NCI-H1417 (cell line): ENCODE measurements at places on chromosomes 5 and 9.
A peak's percentile ranks its signal among the peaks of the same experiment; 100 is the strongest.

- DNase-seq = no peak
Measured at GRCh38 chr9:117480253-117480652, 65.4 kb upstream of the ASTN2 start.

- DNase-seq = no peak
Measured at GRCh38 chr9:31519011-31519410, 865.4 kb upstream of the ACO1 start.

DNA sequence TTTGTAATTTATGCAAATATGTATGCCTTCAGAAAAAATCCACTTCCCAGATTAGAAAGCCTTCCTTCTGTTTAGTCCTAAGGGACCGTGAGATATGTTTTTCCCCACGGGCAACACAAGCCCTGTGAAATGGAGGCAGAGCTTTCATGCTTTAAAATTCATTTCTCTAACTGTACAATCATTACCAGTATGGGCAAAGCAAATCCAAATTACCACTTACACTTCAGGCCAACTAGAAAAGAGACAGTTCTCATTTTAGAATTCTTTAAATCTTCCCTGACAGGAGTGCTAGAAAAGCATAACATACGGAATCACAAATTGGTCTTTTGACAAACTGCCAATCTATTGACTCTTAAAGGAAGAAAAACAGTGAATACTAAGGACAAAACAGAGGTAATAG is 20.5 kb upstream of the TNPO1 start:
- DNase-seq = no peak

DNA sequence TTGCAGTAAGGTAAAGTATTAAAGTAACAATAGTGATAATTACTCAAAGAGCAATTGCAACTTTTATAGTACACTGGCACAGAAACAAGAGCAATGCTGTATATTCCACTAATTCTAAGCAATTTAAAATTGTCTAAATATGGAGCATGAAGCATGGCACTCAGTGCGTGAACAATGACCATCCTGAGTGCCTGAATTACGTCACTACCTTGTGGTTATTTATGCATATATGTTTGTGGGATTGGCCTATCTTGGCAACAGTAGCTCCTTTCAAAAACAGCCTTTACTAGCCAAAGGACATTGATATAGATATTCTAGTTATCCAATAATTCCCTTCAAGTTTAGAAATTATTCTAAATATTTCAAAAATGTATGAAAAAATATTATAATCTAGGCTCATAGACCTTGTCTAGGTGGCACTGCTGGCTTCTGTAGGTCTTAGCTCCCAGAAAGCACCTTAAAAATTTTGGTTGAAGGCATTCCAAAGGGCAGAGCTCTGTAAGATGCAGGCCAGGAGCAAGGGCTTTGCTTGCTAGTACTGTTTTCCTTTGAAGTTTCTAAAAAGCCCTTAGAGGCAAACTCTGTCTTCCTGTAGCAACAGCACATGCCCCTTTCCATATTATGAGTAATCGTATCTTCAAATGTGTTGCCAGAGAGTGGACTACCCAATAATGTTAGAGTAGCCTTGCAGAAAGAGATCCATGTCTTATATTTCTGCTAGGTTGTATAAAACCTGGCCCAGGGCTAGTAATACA is 719.3 kb downstream of the NR2F1-AS1 start:
- DNase-seq = no peak

DNA sequence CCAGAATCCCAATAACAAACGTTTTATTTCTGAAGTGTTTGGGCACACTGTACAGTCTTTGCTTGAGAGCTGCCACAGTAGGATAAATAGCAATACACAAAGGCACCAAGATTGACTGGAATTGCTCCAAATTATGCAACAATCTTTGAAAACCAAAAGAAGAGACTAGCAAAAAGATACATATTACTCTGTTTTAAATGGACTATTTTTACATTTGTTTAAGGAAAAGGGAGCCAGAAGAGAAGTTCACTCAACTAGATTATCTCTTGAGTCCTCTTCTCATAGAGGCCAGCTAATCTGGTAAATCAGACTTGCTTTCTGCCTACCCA is 385.0 kb upstream of the SLC30A5 start:
- DNase-seq = no peak

GRCh38 chr5:151285683-151286082 is 17.9 kb downstream of the SLC36A3 start:
- no peak for DNase-seq

- DNase-seq = no peak
Measured at GRCh38 chr5:133376986-133377385, 235.4 kb downstream of the FSTL4 start.

GRCh38 chr5:45355189-45355992 is 340.8 kb downstream of the HCN1 start:
- no peak for DNase-seq

DNA sequence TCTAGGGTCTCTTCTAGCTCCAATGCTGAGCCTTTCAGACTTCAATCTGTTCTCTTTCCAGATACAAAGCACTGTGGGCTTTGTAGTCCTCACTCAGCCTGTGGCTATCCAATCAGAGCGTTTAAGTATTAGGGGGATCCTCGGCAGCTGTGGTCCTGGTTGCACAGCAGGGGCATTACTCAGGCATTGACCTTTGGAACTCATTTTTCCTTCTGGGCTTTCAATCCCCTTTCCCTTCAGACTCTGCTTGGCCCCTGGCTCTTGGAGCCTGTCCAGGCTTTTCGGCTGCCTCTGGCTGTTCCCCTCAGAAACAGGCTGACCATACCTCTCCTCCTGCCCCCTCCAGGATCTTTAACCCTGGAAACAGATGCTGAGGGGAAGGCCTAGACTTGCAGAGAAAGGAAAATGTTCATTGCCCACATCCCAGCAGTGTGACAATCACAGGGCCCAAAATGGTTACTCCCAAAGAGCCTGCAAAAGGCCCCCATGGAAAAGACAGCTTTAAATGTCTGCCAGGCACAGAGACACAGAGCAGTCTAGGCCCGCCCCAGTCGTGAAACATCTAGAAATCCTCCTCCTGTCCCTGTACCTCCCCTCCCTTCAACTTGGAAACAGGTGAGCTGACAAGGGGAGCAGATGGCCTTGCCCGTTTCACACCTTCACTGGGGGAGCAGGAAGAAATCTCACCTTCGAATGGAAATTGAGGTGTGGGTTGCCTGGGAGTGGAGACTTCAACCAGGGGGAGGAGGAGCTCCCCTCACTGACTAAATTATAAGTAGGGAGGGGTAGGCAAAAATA is 13.7 kb downstream of the C1QTNF2 start:
- DNase-seq = no peak

DNA sequence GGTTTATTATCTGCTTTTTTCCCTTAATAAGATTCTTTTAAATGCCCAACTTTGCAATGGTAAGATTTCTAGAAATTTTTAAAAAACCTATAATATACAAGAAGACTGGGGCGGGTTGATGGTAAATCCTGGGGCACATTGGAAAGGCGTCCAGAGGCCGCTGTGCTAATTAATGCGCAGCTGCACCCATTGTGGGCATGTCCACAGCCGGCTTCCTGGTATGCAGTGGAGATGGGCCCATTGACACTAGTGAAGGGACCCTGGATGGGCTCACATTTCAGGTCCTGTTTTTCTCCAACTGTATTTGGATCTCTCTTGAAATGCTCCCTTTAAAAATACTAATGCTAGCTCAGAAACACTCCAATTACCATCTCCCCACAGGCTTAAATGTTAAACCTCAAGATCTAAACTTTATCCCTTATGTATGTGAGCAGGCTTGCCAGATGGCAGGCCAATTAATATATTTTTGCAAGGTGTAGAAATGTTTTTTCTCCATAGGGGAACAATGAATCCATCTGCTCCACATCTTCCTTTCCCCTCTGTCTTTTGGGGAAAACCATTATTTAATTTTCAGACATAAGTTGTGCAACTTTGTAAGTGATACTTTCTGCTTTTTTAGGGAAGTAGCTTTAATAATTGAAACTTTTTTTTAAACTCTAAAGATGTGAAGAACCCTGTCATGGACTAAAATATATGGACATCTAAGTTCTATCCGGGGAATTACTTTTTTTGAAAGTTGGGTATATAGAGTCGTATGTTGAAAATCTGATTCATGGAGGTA is 177.3 kb downstream of the CD180 start:
- DNase-seq = no peak

GRCh38 chr5:174314261-174314660 is 268.8 kb downstream of the NSG2 start:
- DNase-seq = no peak

DNA sequence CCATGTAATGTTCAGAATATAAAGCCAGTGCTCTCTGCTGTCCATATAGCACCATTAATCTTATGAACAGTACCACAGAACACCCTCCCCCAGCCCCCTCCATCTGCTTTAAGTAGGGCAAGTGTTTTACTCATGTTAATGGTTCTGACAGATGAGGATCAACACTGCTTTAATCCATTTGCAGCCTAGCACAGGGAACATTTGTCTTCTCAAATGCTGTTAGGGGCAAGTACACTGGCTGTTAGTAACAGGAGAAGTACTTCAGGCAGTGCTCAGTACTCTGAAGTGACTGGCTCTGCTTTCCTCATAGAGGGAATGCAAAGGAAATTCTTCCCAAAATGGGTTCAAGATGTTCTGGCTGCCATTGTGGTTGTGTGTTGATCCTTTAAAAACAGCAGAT is 202.6 kb downstream of the DCP2 start:
- no peak for DNase-seq

DNA sequence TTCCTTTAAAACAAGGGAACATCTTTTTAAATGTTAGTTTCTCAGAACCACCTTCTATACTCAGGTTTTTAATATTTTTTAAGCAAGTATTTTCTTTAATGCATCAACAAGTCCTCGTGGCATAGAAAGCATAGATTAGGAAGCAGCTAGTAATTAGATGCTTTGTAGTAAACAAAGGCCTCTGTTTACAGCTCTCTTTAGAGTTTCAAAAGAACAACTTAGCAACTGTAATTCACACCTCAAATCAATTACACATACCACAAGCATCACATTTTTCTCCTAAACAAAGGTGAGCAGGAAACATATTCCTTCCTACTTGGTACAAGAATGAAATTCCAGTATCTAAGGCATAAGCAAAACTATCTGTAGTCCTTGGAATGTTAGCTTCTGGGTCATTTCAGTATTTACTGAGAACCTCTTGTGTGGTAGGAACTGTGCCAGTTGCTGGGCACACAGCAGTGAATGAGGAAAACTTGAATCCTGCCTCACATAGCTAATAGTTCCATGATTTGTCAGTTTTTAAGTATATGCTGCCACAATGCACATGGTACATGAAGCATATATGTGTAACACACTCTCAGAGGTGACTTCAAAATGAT is 249.1 kb downstream of the CEMIP2 start:
- peak; percentile 18 for DNase-seq

- peak; percentile 50 for DNase-seq
Measured at GRCh38 chr5:493119-493701, 31.0 kb downstream of the SLC9A3 start.

DNA sequence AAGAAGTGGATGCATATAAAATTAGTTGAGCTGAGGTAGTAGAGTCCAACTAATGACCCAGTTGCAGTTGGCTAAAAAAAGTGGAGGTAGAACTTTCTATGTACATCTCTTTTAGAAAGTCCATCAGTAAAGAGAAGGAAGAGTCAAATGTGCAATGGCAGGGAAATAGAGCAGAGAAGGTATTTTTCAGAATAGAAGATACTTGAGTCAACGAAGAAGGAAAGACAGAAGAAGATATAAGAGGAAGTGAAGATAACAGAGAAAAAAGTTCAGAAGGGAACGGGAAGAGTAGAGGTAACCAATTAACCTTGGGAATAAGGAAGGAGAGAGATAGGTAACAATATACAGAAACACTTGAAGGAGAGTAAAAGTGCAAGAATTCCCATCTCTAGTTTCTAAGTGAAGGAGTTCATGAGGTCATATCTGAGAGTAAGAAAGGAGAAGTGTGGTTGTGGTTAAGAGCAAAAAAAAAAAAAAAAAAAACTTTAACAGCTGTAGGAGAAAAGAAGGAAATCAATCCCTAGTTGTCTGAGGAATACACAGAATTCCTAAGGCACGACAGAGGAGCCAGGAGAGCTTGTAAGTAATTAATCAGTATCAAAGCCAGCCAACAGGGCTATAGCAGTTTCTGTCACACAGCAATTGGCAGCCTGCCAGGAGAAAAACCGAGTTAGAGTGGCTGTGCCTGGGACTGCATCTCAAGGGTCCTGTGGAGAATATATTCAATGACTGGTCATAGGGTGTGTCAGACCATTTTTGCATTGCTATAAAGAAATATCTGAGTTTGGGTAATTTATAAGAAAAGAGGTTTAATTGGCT is 61.0 kb downstream of the ARL15 start:
- peak; percentile 89 for DNase-seq

- peak; percentile 53 for DNase-seq
Measured at GRCh38 chr9:134230092-134230941, 66.0 kb upstream of the RNU6ATAC start.

GRCh38 chr9:128243215-128244018 is 32.4 kb downstream of the GOLGA2 start:
- no peak for DNase-seq

- no peak for DNase-seq
Measured at GRCh38 chr5:5619546-5619945, 197.1 kb downstream of the ICE1 start.

- DNase-seq = no peak
Measured at GRCh38 chr5:3145641-3146040, 394.2 kb upstream of the IRX2 start.

DNA sequence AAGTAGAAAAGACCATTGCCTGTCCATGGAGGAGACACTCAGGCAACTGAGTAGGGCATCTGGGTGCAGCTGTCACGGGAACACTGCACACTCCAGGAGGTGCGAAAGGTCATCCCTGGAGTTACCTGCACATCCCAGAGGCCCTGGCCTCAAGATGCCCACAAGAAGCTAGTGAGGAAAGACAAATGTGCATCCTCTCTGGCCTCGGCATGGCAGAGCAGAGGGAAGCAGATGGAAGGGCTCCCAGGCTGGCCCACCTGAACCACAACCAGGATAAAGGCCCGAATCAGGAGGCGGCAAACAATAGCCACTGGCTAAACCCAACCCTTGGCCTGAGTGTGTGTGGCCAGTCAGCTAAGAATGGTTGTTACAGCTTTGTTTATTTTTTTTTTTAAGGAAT is 231.7 kb downstream of the SYK start:
- no peak for DNase-seq

DNA sequence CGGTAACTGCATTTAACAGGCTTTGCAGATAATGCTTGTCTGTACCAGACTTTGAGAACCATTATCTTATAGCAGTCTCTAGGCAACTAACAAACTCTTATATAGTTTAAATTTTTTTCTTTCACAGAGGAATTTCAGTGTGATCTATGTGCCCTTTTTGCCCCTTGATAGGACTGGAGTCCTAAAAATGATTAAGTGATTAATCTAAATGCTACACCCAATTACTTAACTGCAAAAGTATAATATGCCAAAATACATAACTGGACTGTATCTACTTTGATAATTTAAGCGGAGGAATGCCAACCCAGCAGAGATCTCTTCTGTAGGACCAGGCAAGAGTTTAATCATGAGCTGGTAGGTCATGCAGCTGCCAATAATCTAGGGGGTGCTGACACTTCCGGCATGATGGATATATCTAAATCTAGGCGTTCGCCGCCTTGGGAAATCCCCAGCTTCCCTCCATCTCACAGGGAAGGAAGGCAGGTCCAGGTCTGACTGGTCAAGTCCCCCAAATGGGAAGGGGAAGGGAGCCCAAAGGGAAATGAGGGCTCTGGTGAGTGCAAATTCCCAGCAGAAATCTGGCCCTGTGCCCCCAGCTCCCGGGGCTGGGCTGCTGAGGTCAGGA is 205.6 kb downstream of the GAPVD1 start:
- no peak for DNase-seq

GRCh38 chr5:93620487-93621326 is 37.7 kb downstream of the NR2F1 start:
- DNase-seq = peak; percentile 87

- no peak for DNase-seq
Measured at GRCh38 chr9:17863213-17863883, 284.5 kb downstream of the SH3GL2 start.
